CD8-positive, alpha-beta T cell (primary cell): ENCODE measurements at places on chromosomes 4 and X. TPM values are rescaled to one million over a fixed set of nuclear protein-coding genes. Genes with fewer than 3 reads are reported as not detected.

The PIM2 gene
- 212 TPM for total RNA-seq

The SPANXN3 gene
- not detected for total RNA-seq

The MAGEE2 gene
- not detected for total RNA-seq

The SLC34A2 gene
- total RNA-seq = not detected

The HAND2 gene
- not detected for total RNA-seq
